ENCODE measurements at places on chromosomes 12 and 14. TPM values are rescaled to one million over a fixed set of nuclear protein-coding genes. Genes with fewer than 3 reads are reported as not detected.

Gene KRT78
- not detected for total RNA-seq

DNA sequence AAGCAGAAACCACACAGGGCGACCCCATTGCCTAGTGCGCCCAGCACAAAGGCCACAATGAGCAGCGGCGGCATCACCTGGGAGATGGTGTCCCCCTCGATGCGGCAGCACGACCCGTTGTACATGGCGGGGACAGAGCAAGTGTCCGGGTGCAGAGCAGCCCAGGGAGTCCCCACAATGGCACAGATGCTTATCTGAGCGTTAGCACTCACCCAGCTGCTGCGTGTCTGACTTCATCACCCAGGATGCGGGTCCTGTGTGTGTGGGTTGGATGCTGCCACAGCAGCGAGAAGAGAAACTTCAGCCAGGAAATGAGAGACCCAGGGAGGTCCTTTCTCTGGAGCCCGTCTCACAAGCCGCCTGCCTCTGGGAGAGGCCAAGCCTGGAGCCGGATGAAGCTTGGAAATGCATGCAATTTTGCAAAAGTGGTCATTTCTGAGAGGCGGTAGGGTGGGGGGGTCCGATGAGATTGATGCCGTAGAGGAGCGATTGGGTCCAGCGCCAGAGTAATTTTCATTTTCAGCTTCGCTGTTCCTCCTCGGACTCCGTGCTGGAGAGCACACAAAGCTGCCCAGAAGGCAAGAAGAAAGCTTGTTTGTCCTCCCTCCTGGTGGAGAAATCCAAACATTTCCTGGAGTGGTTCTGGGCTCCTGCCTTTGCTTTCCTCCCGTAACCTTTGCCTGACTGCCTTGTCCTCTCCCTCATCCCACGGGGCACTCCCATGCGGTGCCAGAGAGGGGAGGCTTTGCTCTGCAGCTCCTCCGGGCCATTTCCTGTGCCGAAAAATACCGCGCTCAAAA is at the start of gene HCAR1:
TSS of gene HCAR1 (minus strand) at position 630 of the 800 bp plus-strand sequence. CDS start at position 125, 505 bp downstream.
- peak; percentile 28 for DNase-seq

DNA sequence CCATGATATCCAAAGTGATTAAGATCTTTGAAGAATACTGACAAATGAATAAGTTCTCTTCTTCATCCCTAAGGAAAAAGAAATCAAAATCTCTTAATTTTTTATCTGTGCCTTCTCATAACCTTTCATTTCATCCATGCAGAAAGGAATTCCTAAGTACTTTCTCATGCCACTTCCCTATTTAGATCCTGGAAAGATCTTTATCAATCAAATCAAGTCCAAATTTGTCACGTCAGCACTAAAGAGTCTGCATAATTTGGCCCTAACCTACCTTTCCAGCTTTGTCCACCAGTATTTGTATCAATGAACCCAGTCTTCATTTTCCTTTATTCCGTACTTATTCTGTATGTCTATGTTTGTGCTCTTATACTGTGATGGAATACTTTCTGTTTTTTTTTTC is 41.2 kb downstream of the VEZT start:
- no peak for DNase-seq

Gene PFKM
- total RNA-seq = 30.9 TPM

- DNase-seq = no peak
Measured at GRCh38 chr14:85296456-85297210, 233.3 kb upstream of the FLRT2 start.

Gene USP44
- total RNA-seq = 7.7 TPM

DNA sequence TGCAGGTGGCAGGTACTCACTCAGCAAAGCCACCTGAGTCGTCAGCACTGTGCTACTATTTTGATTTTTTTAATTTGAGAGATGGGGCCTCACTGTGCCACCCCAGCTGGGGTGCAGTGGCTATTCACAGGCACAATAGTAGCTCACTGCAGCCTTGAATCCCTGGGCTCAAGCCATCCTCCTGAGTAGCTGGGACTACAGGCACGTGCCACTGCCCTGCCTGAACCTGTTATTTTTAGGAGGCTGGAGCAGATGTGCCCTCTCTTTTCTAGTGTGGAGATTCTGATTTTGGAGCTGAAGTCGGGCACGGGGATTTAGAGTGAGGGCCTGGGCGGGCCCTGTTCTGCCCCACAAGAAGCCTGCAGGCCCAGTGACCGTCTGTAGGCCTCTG is 17.3 kb downstream of the SLC25A47 start:
- DNase-seq = no peak

DNA sequence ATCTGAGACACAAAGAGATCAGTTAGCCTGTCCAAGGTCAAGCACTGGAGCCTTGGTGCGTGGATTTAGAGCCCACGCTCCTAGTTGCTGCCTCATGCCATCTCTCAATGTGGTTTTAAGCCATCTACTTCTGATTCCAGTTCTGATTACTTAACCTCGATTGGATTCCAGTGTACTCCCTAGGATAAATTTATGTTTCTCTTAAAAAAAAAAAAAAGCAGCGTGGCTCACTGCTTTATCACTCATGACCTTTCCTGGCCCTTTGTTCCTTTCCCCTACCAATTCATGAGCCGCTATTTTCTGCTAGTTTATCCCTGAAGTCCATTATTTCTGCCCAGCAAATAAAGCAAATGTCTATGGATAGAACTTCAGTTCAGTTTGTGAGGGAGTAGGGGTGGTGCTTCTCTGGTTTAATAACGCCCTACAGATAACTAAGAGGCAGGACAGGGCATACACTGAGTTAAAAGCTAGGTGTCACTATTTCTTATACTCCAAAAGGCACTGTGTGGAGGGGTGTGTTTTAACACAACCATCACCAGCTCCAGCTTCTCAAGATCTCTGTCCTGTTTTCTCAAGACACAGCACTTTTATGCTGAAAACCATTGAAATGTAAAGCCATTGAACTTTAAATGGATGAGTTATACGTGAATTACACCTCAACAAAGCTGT is 9.8 kb upstream of the PARP11 start:
- no peak for DNase-seq

Gene IFNG-AS1
- total RNA-seq = not detected

Gene CISTR
- not detected for total RNA-seq

- no peak for DNase-seq
Measured at GRCh38 chr12:6635856-6636531, at the start of gene LPAR5. Gene LPAR5 (minus strand): TSS chr12:6635959. CDS start chr12:6621248, 14,711 bp downstream.

DNA sequence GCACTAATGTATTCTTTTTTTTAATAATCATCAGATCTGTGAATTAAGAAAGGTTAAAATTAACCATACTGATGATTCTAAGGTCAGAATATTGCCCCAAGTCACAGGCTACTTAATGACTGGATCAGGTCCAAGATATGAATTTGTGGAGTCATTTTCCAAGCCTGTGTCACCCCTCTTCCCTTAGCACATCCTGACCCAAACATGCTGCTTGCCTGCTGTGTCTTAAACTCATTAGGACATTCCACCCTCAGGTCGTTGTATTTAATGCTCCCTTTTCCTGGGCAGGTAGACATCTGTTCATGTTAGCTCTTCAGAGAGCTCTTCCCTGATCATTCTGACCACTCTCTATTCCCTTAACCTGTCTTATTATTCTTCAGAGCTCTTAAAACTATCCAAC is 463.5 kb upstream of the PDE3A start:
- no peak for DNase-seq

DNA sequence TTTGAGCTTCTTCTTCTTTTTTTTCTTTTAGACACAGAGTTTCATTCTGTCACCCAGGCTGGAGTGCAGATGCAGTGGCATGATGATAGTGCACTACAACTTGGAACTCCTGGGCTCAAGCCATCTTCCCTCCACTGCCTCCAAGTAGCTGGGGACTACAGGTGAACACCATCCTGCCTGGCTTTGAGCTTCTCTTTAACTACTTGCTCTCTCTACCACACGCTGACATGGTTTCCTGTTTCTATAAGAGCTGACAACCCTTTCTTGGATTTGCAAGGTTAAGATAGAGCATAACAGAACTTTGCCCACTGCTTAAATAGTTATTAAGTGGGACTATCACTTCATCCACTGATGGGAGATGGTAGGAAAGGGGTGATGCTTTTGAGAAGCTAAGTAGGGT is 82.4 kb upstream of the SLC38A2 start:
- no peak for DNase-seq

GRCh38 chr12:8052679-8053078 is 13.5 kb downstream of the C3AR1 start:
- DNase-seq = no peak

GRCh38 chr12:93415723-93416464 is 25.9 kb downstream of the UBE2N start:
- no peak for DNase-seq

All from uterus (tissue), 4 donors.